Activated CD4-positive, CD25-positive, alpha-beta regulatory T cell treated with anti-CD3 and anti-CD28 coated beads, Interleukin-2, amount 50 U/mL, for 24 hours (primary cell): ENCODE measurements at places on chromosomes 12 and 14.
A peak's percentile ranks its signal among the peaks of the same experiment; 100 is the strongest.

DNA sequence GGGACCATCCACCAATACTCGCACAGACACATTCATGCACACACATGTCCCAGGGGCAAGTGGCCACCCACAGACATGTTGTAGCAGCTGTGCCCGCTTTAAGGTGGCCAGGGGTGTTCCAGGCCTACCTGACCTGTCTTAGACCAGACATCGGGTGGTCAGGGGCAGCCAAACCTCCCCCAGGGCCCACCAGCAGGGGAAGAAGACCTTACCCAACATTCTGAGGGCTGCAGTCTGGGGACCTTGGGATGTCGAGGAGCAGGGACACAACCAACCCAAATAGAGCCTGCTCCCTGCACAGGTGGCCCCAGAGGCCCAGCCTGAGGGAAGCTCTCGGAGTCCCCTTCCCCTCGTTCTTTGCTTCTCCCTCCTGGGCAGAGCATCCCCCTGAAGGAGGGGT lies 1.7 kb upstream of the TMEM119 start:
- no peak for ATAC-seq

- ATAC-seq = no peak
These were observed 122.5 kb upstream of the BCAT1 start for GRCh38 chr12:25071366-25071765.

DNA sequence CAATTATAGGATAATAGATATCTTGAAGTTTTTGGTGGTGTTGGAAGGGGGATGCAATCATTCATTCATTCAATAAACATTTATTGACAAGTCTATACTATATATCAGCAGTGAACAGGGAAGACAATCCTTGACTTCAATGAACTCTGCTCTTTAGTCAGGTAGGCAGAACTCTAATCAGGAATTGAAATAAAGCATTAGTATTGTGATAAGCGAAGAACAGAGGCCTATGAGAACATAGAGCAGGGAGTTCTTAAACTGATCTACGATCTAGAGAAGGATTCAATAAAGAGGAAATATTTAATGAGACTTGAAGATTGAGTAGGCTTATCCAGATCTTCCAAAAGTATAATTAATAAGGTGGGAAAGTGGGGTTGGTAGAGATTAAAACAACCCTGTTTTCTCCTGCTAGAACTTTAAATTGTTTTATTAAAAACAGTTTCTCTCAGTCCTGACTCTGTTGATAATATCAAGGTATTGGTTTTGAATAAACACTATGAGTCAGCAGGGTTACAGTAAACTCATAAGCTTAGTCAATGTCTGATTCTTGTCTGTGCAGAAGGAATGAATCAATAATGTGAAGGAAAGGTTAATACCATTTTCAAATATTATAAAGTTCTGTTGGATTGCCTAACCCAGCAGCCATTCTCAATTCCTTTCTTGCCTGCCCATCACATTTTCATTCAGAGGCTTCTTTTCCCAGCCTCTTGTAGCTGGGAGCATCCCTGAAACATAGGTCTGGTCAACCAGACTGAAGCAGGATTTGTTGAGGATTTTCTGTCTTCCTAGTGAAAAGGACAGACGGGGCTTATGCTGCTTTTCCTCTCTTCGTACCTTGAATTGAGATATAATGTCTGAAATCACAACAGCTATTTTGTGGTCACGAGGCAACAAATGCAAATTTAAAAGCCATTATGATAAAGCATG lies 38.9 kb upstream of the KTN1 start:
- peak; percentile 55 for ATAC-seq

DNA sequence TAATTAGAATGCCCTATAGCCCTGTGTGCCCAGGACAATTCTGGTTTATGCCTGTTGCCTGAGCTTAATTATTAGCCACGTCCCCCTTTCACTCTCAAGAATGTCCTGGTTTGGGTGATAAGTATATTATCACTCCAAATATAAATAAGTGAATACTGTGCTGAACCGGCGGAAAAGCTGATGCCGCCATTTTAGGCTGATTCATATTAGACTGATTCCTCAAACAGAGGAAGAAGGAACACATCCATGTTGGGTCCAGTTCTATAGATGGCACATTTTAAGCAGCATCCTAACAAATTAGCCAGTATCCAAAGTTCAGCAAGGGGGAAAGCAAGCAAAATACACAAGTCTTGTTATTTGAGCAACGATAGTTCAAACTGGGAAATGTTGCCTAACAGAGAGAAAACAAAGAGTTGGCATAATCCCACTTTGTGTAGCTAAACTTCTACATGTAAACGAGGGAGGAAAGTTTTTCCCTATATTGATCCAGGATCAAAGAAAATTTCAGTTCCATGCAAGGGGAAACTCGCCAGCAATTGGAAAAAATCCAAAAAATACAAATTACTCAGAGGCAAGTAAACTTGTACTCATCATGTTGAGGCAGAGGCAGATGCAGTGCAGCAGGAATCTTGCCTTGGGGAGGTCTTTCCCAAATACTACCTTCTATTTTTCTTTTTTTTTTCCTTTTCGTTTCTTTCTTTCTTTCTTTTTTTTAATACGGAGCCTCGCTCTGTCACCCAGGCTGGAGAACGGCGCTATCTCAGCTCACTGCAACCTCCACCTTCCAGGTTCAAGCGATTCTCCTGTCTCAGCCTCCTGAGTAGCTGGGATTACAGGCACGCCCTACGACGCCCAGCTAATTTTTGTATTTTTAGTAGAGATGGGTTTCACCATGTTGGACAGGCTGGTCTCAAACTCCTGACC lies 96.2 kb downstream of the ITPR2 start:
- ATAC-seq = no peak

GRCh38 chr14:24231263-24232120 lies 675 bp downstream of the NEDD8 start:
- ATAC-seq = no peak
